ENCODE measurements at places on chromosomes 6 and 20.

DNA sequence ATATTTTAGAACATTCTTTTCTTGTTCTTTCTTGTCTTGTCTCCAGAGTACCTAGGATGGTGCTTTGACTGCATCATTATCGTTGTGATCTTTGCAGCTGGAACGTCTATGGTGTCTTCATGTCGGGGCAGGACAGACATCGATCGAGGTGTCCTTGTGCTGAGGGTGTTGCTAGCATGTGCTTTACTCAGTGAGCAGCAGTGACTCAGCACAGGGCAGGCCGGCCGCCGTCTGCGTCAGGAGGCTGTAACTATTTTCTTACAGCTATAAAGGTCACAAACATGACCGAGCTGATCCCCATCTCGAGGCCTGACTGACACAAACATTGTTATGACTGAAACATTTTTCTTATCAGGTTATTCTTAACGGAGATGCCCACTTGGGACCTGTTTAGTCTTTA is 14.9 kb upstream of the CTCFL start:
- DNase-seq: peak; percentile 1

GRCh38 chr6:24788031-24788665 is 10.6 kb downstream of the ARMH2 start:
- peak; percentile 63 for DNase-seq

GRCh38 chr6:20124545-20124944 is 87.7 kb downstream of the MBOAT1 start:
- DNase-seq: no peak

DNA sequence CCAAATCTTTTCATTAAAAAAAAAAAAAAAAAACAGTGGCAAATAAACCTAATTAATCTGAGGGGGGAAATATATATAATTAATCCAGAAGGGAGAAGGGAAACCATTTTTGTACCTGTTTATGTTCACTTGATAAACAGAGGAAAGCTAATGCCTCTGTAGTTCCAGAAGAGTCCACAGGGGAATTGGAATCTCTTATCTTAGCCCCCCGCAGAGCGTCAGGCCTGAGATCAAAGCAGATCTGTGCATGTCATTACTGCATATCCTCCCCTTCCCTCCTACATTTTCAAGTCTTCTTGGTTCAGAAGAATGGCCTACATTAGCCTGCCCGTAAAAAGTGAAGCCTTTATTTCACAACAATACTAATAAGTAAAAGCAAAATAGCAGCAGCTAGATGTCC is 157.2 kb downstream of the PTPRT start:
- DNase-seq: no peak

GRCh38 chr20:3631534-3631933 is 31.7 kb downstream of the GFRA4 start:
- no peak for DNase-seq

DNA sequence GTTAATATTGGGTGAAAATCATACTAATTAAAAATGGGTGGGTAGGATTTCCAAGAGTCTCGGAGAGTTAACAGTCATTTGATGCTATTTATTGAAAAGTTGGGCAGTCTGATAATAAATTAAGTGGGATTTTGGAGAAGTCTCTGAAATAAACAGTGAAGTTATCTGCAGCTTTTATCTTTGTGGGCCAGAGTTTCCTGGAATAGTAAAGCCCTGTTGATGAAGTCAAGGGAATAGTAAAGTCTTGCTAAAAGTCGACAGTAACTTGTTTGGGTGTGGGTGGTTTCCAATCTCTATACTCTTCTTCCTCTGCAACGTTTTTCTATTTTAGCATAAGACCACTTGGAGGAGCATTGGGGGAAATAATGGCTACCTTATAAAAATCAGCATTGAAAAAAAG is 493.6 kb downstream of the EPM2A start:
- peak; percentile 16 for DNase-seq
